ENCODE measurements at places on chromosomes 1 and 21.

DNA sequence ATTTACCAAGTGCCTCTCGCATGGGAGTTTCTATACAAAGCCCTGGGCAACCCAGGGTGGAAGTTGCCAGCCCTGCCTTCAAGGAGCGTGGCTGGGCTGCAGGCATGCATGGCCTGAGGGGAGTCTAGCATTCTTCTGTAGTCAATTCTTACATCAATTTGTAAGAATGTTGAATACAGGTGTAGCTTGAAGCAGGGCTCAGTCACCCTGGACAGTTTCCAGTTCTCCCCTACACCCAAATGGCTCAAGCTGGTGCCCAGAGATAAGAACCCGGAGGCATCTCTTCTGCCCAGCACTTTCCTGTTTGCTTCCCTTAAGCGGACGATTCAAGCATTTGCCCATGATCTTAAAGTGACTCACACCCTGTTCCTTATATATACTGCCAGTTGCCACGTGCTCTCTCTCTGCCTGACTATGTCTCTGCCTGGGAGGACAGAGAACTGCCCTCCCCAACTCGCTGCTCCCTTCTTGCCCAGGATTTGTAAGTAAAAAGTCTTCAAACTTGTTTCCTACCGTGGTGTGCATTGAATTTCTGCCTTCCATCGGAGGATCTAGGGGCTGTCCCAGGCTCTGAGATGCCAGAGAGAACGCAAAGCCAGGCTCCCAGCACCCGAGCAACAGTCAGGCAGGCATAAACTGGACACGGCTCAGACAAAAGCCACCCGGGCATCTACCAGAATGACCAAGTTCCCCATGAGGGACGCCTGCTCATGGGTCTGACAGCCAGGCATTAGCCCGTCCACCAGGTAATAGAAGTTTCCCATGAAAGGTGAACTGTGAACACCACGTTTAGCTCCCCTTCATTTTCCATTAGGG is 50.9 kb upstream of the AJAP1 start:
- DNase-seq: no peak

GRCh38 chr1:54574158-54574778 is 26.2 kb downstream of the ACOT11 start:
- DNase-seq: no peak

DNA sequence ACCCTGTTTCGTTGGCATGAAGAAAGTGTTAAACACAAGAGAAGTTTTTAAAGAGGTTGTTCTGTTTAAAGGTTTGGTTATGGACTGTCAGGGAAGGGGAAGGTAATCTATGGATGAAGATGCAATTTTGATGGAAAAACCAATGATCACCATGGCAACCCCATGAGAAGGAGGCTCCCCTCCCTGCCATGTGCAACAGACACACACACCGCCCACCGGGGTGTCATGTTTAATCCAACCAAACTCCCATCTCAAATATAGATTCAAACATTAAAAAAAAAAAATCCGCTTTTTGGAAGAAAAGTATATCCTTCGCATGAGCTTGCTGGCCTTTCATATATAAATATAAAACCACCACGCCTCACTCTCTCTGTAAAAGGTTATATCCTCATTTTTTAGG is 80.9 kb upstream of the KRTAP19-8 start:
- no peak for DNase-seq

GRCh38 chr1:178938101-178938958 is 67.5 kb upstream of the ANGPTL1 start:
- DNase-seq: no peak

All from cardiac muscle cell (in vitro differentiated cells and primary cell).